Type B pancreatic cell (in vitro differentiated cells): ENCODE measurements at places on chromosomes 16 and 17. TPM values are rescaled to one million over a fixed set of nuclear protein-coding genes. Genes with fewer than 3 reads are reported as not detected.
A peak's percentile ranks its signal among the peaks of the same experiment; 100 is the strongest.

GRCh38 chr17:74457820-74458166 is 8.6 kb upstream of the CD300A start:
- H3K27ac ChIP-seq: peak overlapping the region; percentile 61
- peak overlapping the region; percentile 62 for H3K4me3 ChIP-seq
- no peak for DNase-seq
- peaks cover 19% of the 10 kb centered on the region for H3K4me1 ChIP-seq

DNA sequence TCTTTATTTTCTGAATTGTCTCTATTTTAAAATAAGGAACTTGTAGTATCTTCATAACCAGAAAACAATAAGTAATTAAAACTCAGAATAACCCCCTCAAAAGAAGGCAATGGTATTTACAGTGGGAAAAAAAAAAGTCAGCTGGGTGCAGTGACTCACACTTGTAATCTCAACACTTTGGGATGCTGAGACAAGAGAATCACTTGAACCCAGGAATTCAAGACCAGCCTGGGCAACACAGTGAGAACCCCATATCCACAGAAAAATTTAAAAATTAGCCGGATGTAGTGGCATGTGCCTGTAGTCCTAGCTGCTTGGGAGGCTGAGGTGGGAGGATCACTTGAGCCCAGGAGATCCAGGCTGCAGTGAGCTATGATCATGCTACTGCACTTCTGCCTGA is 33.5 kb downstream of the ADAM11 start:
- H3K4me3 ChIP-seq: no peak overlapping the region
- no peaks in the 10 kb centered on the region for H3K36me3 ChIP-seq
- no peak for DNase-seq
- H3K27me3 ChIP-seq: no peaks in the 10 kb centered on the region
- H3K27ac ChIP-seq: no peak overlapping the region
- H3K4me1 ChIP-seq: peaks cover 11% of the 10 kb centered on the region

DNA sequence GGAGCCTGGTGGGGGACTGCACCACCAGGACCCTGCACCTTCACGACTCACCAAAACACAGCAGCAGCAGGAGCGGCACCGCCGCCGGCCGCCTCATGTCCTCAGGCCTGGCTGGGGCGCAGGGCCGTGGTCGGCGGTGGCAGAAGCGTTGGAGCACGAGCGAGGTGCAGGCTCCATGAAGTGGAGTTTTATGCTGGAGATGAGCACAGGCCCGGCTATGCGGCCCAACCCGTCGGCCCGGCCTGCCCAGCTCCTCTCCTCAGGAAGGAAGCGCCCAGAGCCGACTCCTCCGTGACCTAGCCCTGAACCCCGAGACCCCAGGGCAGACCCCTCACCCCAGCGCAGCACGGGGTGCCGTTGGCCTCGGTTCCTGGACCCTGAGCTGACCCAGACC is at the start of gene PRSS27:
Gene PRSS27, minus strand, starts transcription at position 161 of the 394 bp plus-strand sequence. Its CDS starts 64 bp downstream, at position 97.
- H3K4me3 ChIP-seq: peak within 1 kb of the TSS; percentile 85
- H3K4me1 ChIP-seq: no peaks in the 10 kb centered on the region
- H3K27me3 ChIP-seq: peaks cover 5% of the 10 kb centered on the region
- H3K36me3 ChIP-seq: no peaks in the 10 kb centered on the region
- DNase-seq: no peak

- H3K4me3 ChIP-seq: no peak overlapping the region
- DNase-seq: no peak
- no peaks in the 10 kb centered on the region for H3K27me3 ChIP-seq
- no peaks in the 10 kb centered on the region for H3K36me3 ChIP-seq
Observed at GRCh38 chr16:78577630-78578029, 478.2 kb downstream of the WWOX start.

- H3K27me3 ChIP-seq: peaks cover 69% of the 10 kb centered on the region
- no peaks in the 10 kb centered on the region for H3K36me3 ChIP-seq
- DNase-seq: no peak
Observed at GRCh38 chr17:50631908-50632571, 2.6 kb upstream of the ABCC3 start.

GRCh38 chr16:15949210-15950160 is at the start of gene ABCC1:
ABCC1 (plus strand) TSS chr16:15949616; CDS start chr16:15949752, 136 bp downstream.
- no peaks in the 10 kb centered on the region for H3K27me3 ChIP-seq
- peak within 1 kb of the TSS; percentile 94 for H3K27ac ChIP-seq
- peaks cover 26% of the 10 kb centered on the region for H3K4me1 ChIP-seq

- H3K27ac ChIP-seq: peak overlapping the region; percentile 28
- peaks cover 14% of the 10 kb centered on the region for H3K36me3 ChIP-seq
- DNase-seq: no peak
- H3K4me3 ChIP-seq: peak overlapping the region; percentile 26
- no peaks in the 10 kb centered on the region for H3K27me3 ChIP-seq
Observed at GRCh38 chr17:63675607-63676546, 24.0 kb downstream of the LIMD2 start.

DNA sequence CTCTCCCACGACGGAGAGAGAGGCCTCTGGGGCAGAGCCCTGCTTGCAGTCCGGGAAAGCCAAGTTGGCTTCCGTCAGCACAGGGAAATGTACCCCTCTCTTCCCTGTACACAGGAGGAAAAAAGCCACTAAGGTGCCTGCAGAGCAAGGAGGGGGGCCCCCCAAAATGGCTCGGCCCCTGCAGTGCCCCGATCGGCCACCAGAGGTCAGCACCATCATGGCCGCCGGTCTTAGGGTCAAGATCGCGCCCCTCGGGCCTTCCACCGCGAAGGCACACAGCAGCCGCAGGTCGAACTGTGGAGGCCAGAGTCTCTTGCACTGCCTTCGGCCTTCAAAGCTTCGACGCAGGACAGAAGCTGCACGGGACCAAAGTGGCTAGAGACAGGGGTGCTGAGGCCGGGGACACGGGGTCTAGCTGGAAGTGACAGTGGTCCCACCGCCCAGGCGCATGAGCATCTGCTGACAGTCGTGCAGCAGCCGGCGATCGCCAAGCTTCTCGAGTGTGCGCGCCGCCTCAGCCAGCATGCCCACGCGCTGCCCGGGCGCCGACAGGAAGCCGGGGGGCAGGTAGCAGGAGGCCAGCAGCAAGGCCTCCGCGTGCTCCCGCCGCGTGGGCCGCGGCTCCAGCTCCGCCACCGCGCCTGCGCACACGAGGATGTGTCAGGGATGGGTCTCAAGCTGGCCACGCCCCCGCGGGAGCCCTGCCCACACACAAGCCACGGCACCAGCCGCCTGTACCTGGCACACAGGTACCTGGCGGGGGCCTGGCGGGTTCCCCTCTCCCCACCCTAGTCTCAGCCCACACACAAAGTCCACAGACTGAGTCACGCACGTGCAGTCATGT is 24.4 kb downstream of the SREBF1 start:
- H3K4me3 ChIP-seq: peak overlapping the region; percentile 49
- DNase-seq: peak; percentile 89
- H3K27ac ChIP-seq: peak overlapping the region; percentile 83
- H3K4me1 ChIP-seq: peaks cover 20% of the 10 kb centered on the region
- peaks cover 3% of the 10 kb centered on the region for H3K36me3 ChIP-seq

DNA sequence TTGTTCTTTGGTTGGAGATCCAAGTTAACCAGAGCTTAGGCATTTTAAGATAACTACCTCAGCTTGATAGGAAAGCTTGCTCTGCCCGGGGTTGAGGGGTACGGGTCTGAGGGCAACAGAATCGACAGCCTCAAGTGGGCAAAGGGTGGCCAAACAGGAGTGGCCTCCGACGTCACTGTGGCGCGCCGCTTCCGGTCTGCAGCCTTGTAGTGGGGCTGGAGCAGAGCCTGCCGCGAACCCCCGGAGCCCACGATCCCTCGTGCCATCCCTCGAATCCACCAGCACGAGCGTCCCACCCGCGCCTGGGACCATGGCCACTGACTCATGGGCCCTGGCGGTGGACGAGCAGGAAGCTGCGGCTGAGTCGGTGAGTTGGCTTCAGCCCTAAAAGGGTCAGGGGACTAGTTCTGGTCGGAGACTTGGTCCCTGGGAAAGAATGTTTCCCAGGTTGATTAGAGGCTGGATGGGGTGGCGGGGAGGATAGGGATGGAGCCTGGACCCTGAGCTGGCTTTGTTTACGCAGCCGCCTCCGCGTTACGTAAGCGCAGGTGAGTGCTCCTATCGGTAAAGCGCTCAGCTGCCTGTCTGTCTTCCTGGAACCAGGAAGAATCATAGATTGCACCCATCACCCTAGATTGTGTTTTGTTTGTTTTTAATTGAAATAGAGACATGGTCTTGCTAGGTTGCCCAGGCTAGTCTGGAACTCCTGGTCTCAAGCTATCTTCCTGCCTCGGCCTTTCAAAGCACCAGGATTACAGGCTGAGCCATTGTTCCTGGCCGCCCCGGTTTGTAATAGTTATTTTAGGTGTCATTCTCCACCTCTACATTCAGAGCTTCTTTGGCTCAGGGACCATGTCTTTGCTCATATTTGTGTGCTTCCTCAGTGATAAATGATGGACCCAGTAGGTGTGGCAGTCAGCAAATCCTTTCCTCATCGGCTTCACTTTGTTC is at the start of gene DDX19B:
Gene DDX19B, plus strand, starts transcription at position 199 of the 951 bp plus-strand sequence. Its CDS starts 112 bp downstream, at position 311.
- H3K27ac ChIP-seq: peak within 1 kb of the TSS; percentile 96
- DNase-seq: no peak
- peaks cover 14% of the 10 kb centered on the region for H3K4me1 ChIP-seq
- H3K36me3 ChIP-seq: peaks cover 27% of the 10 kb centered on the region

GRCh38 chr16:70475054-70475871 is 20.9 kb downstream of the FCSK start:
- H3K27ac ChIP-seq: no peak overlapping the region
- no peaks in the 10 kb centered on the region for H3K36me3 ChIP-seq
- peaks cover 5% of the 10 kb centered on the region for H3K4me1 ChIP-seq
- no peak for DNase-seq

GRCh38 chr17:19958023-19958422 is 19.6 kb downstream of the AKAP10 start:
- H3K4me1 ChIP-seq: peaks cover 6% of the 10 kb centered on the region
- H3K27ac ChIP-seq: peak overlapping the region; percentile 76
- H3K4me3 ChIP-seq: peak overlapping the region; percentile 40

DNA sequence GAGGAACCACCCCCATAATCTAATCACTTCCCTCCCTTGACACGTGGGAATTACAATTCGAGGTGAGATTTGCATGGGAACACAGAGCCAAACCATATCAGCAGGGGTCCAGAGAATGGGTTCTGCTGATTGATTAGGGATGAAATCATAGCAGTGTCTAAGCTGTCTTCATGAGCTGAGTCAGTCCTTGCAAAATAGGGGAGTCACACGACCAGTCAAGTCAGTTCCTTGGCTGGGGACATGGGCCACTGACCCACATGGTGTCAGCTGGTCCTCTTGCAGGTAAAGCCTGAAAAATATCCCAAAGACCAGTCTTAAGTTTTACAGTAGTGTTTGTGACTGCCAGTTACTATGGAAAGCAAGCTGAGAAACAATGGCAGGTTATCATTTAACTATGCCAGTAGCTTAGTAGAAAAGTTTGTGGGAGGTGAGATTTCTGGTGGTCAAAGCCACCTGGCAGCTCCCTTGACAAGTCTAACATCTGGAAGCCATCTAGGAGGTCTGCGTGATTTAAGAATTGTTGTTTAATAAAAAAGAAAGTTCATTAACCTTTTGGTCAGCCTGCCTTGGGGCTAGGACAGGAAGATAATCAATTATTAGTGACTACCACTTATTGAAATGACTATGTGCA is 15.7 kb upstream of the ATF7IP2 start:
- H3K4me1 ChIP-seq: peaks cover 10% of the 10 kb centered on the region
- no peaks in the 10 kb centered on the region for H3K27me3 ChIP-seq
- H3K36me3 ChIP-seq: no peaks in the 10 kb centered on the region

DNA sequence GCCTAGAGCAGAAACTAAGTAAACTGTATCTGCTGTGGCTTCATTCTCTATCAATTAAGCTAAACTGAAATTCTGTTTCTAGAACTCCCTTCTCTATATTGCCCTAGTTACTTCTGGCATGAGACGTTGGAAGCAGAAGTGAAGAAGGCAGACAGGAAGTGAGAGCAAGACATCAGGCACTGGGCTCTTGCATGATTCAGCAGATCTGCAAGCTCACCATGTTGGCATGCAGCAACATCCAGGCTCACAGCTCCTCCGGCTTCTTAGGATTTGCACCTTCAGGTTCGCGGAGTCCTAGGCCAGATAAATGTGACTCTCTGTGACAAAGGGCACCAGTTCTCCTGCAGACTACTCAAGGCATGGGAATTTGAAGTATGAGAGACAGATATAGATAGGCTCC is 148.3 kb downstream of the CDH8 start:
- H3K36me3 ChIP-seq: no peaks in the 10 kb centered on the region
- H3K27me3 ChIP-seq: no peaks in the 10 kb centered on the region
- H3K4me3 ChIP-seq: no peak overlapping the region
- no peak overlapping the region for H3K27ac ChIP-seq

GRCh38 chr17:83052241-83052564 is 27.2 kb upstream of the METRNL start:
- peak overlapping the region; percentile 69 for H3K27ac ChIP-seq
- peaks cover 4% of the 10 kb centered on the region for H3K4me1 ChIP-seq
- H3K27me3 ChIP-seq: peaks cover 3% of the 10 kb centered on the region
- no peak for DNase-seq
- H3K4me3 ChIP-seq: peak overlapping the region; percentile 84

DNA sequence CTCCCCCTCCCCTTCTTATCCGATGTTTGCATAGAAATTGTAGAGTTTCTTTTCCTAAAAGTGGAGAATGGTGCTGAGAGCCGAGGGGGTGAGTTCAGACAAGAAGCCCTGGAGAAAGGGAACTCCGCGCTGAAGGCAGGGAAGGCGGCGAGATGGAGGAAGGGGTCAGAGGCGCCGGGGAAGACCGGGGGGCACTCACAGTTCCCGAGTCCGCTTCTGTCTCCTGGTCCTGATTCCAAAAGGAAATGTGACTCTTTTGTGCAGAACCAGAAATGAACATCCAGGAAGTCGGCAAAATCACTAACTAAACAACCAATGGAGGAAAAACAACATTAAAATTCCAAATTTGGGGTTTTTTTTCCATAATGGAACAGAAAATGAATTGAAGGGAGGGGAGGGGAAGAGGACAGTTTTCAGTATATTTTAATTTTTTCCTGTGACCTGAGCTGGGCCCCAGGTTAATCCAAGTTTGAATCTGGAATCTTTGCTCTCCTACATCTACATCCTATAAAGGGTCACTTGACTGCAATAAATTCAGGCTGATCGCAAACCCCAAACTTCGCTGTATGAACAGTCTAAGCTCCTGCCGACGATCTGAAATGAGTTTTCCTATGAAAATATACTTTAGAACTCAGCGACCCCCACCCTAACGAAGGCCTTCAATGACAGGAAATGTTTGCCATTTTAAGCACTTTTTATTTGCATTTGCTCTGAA is 252.3 kb downstream of the C16orf95 start:
- H3K27ac ChIP-seq: peak overlapping the region; percentile 49
- DNase-seq: peak; percentile 13
- H3K27me3 ChIP-seq: peaks cover 40% of the 10 kb centered on the region

DNA sequence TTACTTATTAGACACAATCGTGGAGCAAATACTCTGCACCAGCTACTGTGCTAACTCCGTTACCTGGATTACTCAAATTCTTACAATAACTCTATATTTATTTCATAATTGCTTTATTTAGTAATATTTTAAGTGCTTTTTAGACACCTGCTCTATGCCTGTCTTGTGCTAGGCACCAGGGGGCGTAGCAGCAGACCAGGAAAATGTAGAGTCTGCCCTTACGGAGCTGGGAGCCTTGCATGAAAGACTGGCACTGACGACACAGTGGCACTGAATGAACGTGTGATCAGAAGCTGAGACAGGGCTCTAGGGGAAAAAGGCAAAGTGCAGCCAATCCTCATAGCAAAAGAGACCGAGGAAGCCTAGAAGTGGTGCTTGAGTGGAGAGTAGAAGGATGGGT is 486.5 kb downstream of the CDH13 start:
- H3K36me3 ChIP-seq: no peaks in the 10 kb centered on the region
- H3K27ac ChIP-seq: no peak overlapping the region
- H3K4me1 ChIP-seq: peaks cover 7% of the 10 kb centered on the region
- peaks cover 30% of the 10 kb centered on the region for H3K27me3 ChIP-seq
- DNase-seq: no peak

Gene NT5M
- total RNA-seq: 0.90 and 5.9 TPM in 2 replicates

Gene SULT1A2
- total RNA-seq: 3.5 and 14.2 TPM in 2 replicates

Gene TNP2
- total RNA-seq: not detected in 2 replicates

Gene MYH2
- total RNA-seq: not detected in 2 replicates

Gene CCT6B
- 1.5 and 1.8 TPM in 2 replicates for total RNA-seq

Gene CDH8
- 8.0 and 8.2 TPM in 2 replicates for total RNA-seq

Gene PRKCB
- 0.95 and 10.2 TPM in 2 replicates for total RNA-seq

Gene BCL6B
- not detected in 2 replicates for total RNA-seq

Gene RNF112
- 0.60 and 1.2 TPM in 2 replicates for total RNA-seq

Gene BAIAP3
- total RNA-seq: 5.0 and 6.9 TPM in 2 replicates

Gene ZSCAN10
- total RNA-seq: not detected in 2 replicates
